Umbilical cord (tissue), 2 donors: ENCODE measurements at places on chromosomes 7 and 10.

GRCh38 chr7:140624392-140625191, 16.0 kb downstream of the DENND2A start:
- peak; percentile 68 for DNase-seq

GRCh38 chr10:94123258-94123995, 129.7 kb downstream of the PLCE1 start:
- peak; percentile 93 for DNase-seq

DNA sequence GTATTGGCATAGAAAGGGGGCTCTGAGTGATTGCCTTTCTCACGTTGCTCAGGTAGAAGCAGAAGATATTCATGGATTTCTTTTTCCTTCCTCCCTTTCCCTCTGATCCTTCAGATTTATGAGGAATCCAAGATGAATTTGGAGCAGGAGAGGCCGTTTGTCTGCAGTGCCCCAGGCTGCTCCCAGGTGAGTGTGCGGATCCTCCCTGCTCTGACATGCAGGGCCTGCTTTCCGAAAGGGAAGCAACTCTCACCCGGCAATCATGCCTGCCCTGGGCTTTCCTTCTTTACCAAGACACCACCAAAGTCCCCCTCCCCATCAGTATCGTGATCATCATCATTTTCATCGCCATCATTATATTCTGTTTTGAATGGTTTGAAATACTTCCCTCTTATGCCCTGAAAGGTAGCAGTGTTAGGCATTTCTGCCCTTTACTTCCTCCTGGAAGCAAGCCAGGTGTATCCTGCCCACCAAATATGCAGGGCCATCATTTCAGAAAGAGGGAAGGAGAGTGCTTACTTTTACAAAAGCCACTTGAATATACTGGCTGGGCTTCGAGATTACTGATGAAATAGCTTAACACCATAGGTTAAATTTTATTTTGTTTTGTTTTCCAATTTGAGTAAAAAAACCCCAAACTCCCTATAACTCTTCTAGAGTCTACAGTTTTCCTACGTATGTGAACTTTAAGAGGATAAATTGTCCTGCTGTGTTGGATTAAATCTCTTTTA, 75.9 kb downstream of the CREB5 start:
- DNase-seq: peak; percentile 49

DNA sequence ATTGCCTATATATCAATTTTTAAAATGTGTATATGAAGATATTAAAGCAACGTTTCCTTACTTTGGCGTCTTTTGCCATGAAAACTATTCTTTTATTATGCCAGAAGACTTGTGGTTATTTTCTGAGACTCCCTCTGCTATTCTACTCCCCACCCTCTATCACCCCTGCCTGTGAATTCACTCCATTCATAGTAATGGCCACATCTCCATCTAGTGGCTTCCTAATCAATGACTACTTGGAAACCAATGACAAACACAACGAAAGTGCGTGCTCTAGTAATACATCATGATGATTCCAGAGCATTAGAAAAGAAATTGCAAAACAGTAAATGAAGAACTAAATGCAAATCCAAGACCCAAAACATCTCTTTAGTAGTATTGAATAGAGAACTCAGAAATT, 186.7 kb upstream of the HGF start:
- DNase-seq: peak; percentile 78

DNA sequence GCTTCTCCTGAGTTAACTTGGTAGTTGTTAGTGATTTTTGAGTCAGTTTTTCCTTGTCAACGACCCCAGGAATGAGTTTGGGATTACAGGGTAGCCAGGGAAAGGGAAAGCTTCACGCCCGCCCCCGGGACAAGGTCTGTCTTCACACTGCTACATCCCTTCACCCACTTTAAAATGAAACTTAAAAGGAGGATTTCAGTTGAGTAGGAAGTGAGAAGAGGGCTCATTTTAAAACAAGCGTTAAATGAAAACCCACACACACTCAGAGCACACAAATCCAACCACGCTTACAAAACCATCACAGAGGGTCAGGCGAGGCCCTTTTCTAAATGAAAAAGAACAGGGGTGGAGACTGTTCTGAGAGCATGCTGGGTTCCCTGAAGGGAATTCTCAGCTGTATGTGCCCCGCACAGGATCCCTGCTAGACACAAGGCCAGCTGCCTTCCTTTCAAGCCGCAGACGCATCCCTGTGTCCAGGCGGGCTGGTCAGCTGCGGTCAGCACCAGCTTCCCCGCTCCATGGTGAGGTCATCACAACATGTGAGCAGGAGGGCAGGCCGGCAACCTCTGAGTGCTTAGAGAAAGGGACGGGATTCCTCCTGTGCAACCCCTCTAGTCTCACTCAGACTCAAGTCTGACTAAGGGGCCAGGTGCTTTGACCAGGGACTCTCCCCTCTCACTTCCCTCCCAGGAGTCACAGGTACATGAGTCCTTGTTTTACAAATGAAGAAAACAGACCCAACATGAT, 111.8 kb downstream of the EGFR start:
- DNase-seq: peak; percentile 50

GRCh38 chr7:136136906-136137454, 159.8 kb upstream of the MTPN start:
- DNase-seq: peak; percentile 53

DNA sequence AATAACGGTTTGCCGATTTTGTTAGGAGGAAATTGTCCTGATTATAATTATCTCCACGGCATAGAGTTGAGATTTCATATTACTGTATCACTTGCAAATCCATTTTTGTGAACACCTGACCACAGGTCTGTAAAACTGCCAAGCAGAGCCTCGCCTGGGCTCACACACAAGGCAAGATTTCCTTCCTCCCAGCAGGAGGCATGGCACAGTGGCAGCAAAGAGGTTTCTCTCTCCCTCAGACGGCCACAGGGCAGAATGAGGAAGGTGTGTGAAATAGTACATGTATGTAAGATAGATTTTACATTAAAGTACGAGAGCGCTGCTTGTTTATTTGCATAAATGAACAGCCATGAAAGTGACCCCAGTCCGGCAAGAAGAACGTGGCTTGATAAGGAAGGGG, 130.1 kb downstream of the CELF2 start:
- no peak for DNase-seq

DNA sequence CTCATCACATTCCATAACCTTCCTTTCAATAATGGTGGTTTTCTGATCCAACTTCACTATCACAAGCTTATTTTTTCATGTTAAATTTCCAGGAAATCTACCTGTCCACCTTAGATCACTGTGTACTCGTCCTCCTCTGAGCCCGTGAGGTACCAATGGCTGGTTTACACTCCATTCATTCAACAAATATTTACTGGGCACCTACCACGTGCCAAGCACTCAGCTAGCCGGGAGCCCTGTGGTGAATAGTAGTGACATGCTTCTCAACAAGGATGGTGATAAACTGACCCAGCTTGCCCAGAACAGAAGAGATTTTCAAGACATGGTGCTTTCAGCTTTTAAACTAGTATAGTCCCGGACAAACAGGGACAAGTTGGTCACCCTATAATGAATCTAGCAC, 98.2 kb downstream of the FAM204A start:
- DNase-seq: no peak

- DNase-seq: no peak
These were observed 137.6 kb upstream of the THSD7A start for GRCh38 chr7:11969643-11970042.

DNA sequence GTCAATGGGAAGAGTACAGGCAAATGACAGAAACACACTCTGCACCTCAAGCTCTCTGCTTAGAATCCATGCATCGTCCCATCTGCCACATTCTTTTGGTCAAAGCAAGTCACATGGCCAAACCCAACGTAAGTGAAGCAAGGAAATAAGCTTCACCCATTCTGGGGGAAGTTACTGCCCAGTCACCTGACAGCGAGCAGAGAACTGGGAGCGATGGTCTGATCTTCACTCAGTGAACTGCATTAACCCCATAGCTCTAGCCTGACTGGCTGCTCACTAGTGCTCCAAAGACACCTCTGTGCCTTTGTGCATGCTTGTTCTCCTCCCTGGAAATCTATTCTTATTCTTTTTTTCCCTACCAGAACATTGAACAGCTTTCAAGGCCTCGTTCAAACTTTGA, 89.9 kb downstream of the APBB1IP start:
- DNase-seq: no peak

DNA sequence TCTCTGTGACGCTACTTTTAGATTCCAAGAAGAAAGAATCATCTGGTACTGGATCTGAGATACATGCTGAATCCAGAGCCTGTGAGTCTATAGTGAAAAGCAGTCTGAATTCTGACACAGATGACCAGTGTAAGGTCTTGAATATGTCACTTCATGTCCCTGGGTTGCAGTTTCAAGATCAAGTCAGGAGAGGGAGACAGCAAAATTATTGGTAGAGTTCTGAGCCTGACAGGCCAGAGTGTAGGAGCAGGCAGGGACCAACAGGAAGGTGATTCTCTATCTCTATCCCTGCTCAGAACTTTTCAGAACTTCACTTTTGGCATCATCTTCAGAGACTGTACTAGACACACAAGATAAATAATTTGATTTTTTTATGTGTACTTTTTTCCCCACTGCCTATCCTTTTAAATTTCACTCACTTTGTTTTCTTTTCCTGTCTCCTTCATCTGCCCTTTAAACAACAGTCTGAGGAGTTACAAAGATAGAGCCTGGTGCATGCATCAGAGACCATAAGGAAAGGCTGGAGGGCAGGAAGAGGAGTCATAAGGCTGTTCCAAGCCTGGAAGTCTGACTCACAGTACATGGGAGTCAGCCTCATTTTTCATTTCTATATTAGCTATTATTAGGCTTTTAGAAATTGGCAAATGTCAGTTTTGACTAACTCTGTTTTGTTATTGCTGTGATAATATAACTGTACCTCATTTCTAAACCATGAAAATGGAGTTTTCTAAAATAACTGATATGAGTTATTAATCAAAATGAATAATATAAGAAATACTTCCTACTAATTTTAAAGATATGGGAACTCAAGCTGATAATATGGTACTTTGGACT, 120.2 kb upstream of the TMEM229A start:
- peak; percentile 19 for DNase-seq
